ENCODE measurements at places on chromosomes 13 and 19. TPM values are rescaled to one million over a fixed set of nuclear protein-coding genes. Genes with fewer than 3 reads are reported as not detected.

The LILRB2 gene
- 3.5 TPM for total RNA-seq

The KIR2DL4 gene
- total RNA-seq, result not detected

The CCDC70 gene
- not detected for total RNA-seq

The C19orf25 gene
- total RNA-seq, result 32.8 TPM

The TMEM238 gene
- total RNA-seq, result 9.8 TPM

The ZNF429 gene
- total RNA-seq, result 30.5 TPM

The IZUMO1 gene
- total RNA-seq, result not detected

The ACP7 gene
- total RNA-seq, result not detected

The MATK gene
- 1.8 TPM for total RNA-seq

The IRGC gene
- total RNA-seq, result not detected

The USE1 gene
- total RNA-seq, result 27.5 TPM

The LPAR2 gene
- 3.2 TPM for total RNA-seq

The CEACAM16 gene
- total RNA-seq, result not detected

The PVR gene
- total RNA-seq, result 8.5 TPM

The ZNF471 gene
- total RNA-seq, result 8.2 TPM

The WDR83 gene
- 13.8 TPM for total RNA-seq

The SIGLEC8 gene
- 8.6 TPM for total RNA-seq

The PDX1 gene
- total RNA-seq, result not detected

The SEMA6B gene
- 2.3 TPM for total RNA-seq

The ZNF443 gene
- 10.8 TPM for total RNA-seq

The TEX29 gene
- total RNA-seq, result not detected

Measured in breast epithelium (tissue), 4 donors.